ENCODE measurements at places on chromosomes 16 and 17. TPM values are rescaled to one million over a fixed set of nuclear protein-coding genes. Genes with fewer than 3 reads are reported as not detected.

Gene MYH10
- total RNA-seq: 349 TPM

Gene GNAO1
- total RNA-seq: 0.17 TPM

Gene TEFM
- total RNA-seq: 9.2 TPM

Gene ABCC12
- 0.26 TPM for total RNA-seq

Gene FBXW10B
- 0.20 TPM for total RNA-seq

Gene COX4I1
- 298 TPM for total RNA-seq

Gene ASPA
- total RNA-seq: 0.07 TPM

Gene DNAI2
- total RNA-seq: not detected

Gene TMEM238L
- not detected for total RNA-seq

Gene NR1D1
- 6.2 TPM for total RNA-seq

Gene CRAMP1
- total RNA-seq: 8.7 TPM

All from smooth muscle cell of the pulmonary artery (primary cell).